Fibroblast of lung (primary cell): ENCODE measurements at places on chromosomes 7 and 10.

DNA sequence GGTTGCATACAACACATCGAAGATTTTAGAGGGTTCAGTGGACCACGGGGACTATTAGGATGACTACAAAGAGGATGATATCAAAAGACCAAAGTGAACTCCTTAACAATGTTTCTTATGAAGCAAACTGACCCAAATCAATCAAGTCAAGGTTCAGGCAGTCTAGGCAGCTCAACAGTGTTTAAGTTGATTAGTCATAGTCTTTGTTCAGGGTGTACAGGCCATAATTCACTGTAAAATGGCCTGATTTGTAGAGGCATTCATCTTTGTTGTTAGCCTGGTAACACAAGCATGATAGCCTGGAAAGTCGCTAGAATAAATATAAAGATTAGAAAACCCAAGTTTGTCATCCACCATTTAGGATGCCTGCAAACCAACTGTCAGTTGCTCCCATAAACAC lies 32.6 kb downstream of the ANTXRL start:
- H3K4me3 ChIP-seq: no peak overlapping the region
- no peak overlapping the region for H3K27ac ChIP-seq
- no peaks in the 10 kb centered on the region for H3K4me1 ChIP-seq

DNA sequence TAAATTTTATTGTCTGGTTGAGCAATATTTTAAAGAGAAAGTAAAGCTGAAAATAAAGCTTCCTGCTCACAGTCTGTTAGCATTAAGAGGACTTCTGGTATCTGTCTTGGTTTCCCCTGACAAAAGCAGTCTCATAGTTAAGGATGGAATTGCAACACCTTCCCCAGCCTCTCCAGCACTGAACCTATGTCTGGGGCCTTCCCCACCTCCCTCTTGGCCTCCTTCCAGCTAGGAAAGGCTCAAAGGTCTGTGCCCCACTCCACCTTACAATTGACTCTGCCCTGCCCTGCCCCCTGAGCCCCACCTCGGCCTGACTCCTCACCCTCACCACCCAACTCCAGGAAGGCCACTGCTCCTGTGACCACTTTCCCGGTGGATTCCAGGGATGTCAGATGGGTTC lies 33.2 kb downstream of the COL17A1 start:
- peaks cover 7% of the 10 kb centered on the region for H3K4me1 ChIP-seq
- no peak overlapping the region for H3K27ac ChIP-seq
- no peaks in the 10 kb centered on the region for H3K36me3 ChIP-seq
- no peak overlapping the region for H3K4me3 ChIP-seq
- H3K27me3 ChIP-seq: no peaks in the 10 kb centered on the region

DNA sequence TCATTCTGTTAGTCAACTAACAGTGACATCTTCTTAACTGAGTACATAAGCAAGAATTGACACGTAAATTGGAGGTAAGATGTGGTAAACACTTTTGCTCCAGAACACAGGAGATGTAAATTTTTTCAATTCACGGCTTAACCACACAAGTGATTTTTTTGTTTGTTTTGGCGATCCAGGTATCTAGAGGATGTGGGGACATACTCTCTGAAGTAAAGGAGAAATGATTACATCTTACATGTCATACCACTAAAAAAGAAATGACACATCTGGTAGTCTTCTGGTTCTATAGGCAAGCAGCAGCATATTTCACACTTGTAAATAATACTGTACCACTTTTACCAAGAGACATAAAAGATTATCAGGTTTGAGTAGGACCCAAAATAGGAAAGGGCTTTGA lies 200.3 kb upstream of the ZWINT start:
- H3K36me3 ChIP-seq: no peaks in the 10 kb centered on the region
- H3K4me3 ChIP-seq: no peak overlapping the region
- DNase-seq: no peak
- no peaks in the 10 kb centered on the region for H3K27me3 ChIP-seq
- no peaks in the 10 kb centered on the region for H3K4me1 ChIP-seq
- H3K27ac ChIP-seq: no peak overlapping the region

DNA sequence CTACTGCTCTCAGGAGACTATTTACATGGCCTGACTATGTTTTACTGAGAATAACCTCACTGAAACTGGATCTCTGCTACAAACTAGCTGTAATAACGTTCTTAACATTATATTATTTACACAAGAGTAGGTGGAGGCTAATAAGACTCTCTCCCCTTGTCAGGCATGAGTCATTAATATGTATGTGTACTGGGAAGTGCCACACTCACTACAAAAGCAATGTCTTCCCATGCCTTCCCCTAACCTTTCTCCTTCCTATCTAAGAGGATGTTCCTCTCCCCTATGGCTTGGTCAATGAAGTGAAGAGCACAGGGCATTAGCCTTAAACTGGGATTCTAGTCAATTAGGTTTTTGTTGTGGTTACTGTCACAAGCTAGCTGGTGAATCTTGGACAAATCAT lies 147.9 kb downstream of the DGKB start:
- no peaks in the 10 kb centered on the region for H3K27me3 ChIP-seq
- H3K27ac ChIP-seq: no peak overlapping the region
- no peaks in the 10 kb centered on the region for H3K36me3 ChIP-seq
- no peak overlapping the region for H3K4me3 ChIP-seq
- DNase-seq: peak; percentile 76
- no peaks in the 10 kb centered on the region for H3K4me1 ChIP-seq

DNA sequence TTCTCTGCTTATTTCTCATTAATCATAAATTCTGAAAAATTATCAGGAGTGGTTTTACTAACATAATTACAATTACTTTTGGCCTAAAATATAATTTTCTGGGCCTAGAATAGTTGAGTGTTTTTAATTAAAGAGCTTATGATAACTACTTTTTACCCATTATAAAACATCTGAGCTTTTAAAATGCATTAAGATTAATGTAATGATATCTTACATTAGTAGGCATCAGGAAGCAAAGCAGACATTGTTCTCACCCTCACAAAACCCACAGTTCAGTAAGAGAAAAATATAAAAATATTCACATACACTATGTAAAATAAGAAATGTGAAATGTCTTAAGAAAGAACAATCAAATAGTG lies 443.7 kb upstream of the SEMA3A start:
- peak overlapping the region; percentile 68 for H3K27ac ChIP-seq
- DNase-seq: no peak
- H3K4me3 ChIP-seq: no peak overlapping the region
- no peaks in the 10 kb centered on the region for H3K27me3 ChIP-seq
- H3K36me3 ChIP-seq: no peaks in the 10 kb centered on the region
- peaks cover 7% of the 10 kb centered on the region for H3K4me1 ChIP-seq

DNA sequence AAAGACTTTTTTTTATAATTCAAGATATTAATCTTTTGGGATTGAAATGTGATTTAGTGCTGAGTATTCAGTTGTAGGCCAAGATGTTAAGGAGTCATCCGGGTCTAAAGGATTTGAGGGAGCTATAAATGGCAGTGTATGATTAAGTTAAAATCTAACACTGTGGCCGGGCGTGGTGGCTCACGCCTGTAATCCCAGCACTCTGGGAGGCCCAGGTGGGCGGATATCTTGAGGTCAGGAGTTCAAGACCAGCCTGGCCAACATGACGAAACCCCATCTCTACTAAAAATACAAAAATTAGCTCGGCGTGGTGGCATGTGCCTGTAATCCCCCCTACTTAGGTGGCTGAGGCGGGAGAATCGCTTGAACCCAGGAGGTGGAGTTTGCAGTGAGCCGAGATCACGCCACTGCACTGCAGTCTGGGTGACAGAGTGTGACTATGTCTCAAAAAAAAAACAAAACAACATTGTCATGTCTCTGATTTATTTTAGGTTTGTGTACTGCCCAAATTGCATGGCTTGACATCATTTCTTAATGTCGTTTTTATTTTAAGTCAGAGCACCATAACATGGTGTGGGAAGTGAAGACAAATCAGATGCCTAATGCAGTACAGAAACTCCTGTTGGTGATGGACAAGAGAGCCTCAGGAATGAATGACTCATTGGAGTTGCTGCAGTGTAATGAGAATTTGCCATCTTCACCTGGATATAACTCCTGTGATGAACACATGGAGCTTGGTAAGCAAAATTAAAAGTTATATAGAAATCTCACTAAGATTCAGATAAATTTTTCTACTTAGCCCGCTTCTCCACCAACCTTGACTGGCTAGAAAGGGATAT lies 10.7 kb downstream of the HBP1 start:
- no peak overlapping the region for H3K4me3 ChIP-seq
- peaks cover 3% of the 10 kb centered on the region for H3K4me1 ChIP-seq
- H3K27me3 ChIP-seq: no peaks in the 10 kb centered on the region
- peak; percentile 65 for DNase-seq
- H3K36me3 ChIP-seq: peaks cover 2% of the 10 kb centered on the region

DNA sequence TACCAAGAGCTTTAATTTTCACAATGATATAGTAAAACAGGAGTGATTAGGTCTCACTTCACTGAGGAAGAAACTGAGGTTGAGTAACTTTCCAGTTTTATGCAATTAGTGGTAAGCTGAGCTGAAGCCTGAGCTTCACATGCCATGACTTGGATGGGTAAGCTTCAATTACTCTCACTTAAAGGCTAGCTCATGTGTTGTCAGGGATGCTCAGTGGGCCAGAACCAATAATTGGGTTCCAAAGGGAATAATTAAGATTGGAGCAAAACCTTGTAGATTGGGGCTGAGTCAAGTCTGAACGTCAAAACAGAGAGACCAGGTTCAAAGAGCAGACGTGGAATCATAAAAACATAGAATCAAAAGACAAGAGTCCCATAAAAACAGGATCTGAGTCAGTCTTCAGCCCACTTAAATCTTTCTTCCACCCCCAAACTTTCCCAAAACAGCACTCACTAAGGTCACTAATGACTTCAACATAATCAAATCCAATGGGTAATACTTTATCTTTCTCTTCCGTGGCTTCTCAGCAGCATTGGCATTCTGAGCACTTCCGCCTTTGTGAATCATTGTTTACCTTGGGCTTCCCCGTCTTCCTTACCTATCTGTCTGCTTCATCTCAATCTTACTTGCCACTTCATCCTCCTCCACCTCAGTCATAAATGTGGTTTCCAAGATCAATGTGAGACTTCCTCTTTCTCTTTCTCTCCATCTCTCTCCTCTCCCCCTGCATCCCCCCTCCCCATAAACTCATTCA lies 23.0 kb upstream of the EGFR start:
- DNase-seq: peak; percentile 84
- H3K4me3 ChIP-seq: no peak overlapping the region
- peaks cover 4% of the 10 kb centered on the region for H3K4me1 ChIP-seq
- no peaks in the 10 kb centered on the region for H3K36me3 ChIP-seq

DNA sequence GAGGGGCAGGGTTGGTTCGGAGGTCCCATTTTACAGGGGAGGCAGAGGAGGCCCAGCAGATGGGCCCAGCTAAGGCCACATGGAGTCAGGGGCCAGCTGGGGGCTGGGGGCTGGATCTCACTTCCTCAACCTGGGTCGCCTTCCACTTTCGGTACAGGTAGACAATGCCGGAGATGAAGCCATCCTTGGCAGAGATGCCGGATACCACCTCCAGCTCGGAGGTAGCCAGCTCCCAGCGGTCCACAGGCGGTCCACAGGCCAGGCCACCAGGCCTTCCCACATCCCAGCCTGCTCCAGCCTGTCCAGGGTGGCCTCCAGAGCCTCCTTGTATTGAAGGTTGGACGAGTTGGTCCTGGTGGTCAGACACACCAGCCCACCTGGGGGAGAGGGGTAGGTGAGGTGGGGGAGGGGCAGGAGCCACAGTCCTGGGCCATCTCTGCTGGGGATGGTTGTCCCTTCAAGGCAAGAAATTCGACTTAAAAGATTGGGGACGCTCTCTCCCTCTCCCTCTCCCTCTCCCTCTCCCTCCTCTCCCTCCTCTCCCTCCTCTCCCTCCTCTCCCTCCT lies 3.9 kb downstream of the CLDN4 start:
- H3K27ac ChIP-seq: no peak overlapping the region
- no peak overlapping the region for H3K4me3 ChIP-seq
- no peaks in the 10 kb centered on the region for H3K36me3 ChIP-seq
- H3K27me3 ChIP-seq: no peaks in the 10 kb centered on the region

DNA sequence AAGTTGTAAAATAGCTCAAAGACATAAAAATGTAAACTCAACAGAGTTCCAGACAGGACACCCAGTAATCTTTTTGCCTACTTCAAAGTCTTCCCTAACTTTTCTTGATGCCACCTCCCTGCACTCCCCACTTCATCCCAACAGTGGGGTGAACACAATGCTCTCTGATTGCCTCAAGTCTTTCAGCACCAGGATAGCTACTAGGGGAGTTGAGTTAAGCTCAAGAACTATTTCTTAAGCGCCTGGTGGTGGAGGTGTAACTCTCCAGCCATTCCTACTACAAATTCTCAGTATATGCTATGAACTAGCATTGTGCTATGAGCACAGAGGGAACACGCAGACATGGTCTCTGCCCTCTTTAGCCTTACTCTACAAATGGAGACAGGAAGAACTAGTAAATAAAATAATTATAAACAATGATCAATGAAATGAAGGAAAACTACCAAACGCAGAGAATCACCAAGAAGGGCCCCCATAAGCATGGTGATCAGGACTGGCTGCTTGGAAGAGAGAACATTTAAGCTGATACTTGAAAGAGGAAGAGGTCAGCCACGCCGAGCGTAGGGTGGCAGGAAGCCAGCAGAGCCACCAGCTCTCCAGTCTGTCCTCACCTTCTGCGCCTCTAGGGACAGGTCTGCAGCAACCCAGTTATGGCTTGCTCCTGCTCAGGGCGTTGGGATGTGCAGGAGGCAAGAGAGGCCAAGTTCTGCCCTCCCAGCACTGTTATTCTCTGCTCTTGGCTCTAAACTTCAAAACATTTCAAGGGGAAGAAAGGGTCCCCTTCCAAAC lies 16.7 kb upstream of the FRA10AC1 start:
- no peak overlapping the region for H3K4me3 ChIP-seq
- no peak overlapping the region for H3K27ac ChIP-seq
- no peaks in the 10 kb centered on the region for H3K4me1 ChIP-seq
- H3K27me3 ChIP-seq: peaks cover 6% of the 10 kb centered on the region

- H3K27me3 ChIP-seq: no peaks in the 10 kb centered on the region
- H3K4me1 ChIP-seq: no peaks in the 10 kb centered on the region
- no peak for DNase-seq
- H3K27ac ChIP-seq: no peak overlapping the region
- no peak overlapping the region for H3K4me3 ChIP-seq
- no peaks in the 10 kb centered on the region for H3K36me3 ChIP-seq
These were observed 796.8 kb downstream of the XPNPEP1 start for GRCh38 chr10:109126541-109126940.

GRCh38 chr7:157525491-157525915 lies 188.7 kb downstream of the DNAJB6 start:
- H3K27ac ChIP-seq: no peak overlapping the region
- no peak for DNase-seq
- no peaks in the 10 kb centered on the region for H3K36me3 ChIP-seq
- no peaks in the 10 kb centered on the region for H3K4me1 ChIP-seq
- H3K4me3 ChIP-seq: no peak overlapping the region
- no peaks in the 10 kb centered on the region for H3K27me3 ChIP-seq
